EL (cell line): ENCODE measurements at places on chromosomes 2 and 18.

DNA sequence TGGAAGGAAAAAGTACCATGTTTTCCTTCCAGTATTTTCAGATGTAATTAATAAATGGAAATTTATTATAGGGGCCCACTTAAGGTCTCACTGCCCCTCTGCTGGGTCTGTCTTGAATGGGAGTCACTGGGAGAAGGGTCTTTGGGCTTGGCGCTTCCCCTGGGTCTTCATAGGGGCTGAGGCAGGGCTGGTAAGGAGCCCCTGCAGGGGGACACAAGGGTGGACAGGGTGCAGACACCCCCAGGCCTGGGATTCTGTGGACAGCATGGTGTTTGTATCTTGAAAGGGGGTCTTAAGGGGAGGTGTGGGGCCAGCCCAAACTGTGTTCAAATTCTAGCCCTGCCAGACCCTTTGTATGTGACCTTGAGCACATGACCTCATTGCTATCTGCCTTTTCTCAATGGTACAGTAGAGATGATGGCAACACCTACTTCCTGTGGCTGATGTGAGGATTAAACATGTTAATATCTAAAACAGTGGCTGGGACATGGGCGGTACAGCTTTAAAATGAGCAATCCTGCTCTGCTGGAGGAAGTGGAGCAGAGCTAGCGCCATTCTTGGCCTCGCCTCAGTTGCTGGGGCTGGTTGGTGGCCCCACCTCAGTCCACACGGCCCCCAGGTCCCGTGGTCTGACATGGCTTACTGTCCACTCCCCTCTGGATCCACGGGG is 71.6 kb downstream of the GNAL start:
- no peak for DNase-seq

GRCh38 chr2:33371304-33372090 is 105.0 kb upstream of the RASGRP3 start:
- DNase-seq = no peak

GRCh38 chr18:22822841-22823508 is 110.2 kb upstream of the RBBP8 start:
- DNase-seq = no peak

DNA sequence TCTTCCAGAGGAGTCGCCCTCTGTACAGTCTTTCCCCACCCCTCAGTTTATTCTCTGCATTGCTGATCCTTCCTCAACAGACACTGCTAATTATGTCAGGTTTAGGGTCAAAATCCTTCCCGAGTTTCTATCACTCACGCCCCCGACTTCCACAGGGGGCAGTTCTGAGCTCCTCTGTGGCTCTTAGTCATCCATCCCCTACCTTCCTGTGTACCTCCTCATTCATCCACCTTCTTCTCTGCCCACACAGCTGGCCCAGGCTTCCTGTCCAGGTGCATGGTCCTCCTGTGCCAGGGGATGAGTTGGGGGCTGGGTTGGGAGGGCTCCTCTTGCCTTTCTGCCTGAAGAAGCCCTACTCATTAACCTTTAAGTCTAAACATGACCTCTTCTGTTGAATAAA is 202.9 kb downstream of the ARL4C start:
- no peak for DNase-seq

DNA sequence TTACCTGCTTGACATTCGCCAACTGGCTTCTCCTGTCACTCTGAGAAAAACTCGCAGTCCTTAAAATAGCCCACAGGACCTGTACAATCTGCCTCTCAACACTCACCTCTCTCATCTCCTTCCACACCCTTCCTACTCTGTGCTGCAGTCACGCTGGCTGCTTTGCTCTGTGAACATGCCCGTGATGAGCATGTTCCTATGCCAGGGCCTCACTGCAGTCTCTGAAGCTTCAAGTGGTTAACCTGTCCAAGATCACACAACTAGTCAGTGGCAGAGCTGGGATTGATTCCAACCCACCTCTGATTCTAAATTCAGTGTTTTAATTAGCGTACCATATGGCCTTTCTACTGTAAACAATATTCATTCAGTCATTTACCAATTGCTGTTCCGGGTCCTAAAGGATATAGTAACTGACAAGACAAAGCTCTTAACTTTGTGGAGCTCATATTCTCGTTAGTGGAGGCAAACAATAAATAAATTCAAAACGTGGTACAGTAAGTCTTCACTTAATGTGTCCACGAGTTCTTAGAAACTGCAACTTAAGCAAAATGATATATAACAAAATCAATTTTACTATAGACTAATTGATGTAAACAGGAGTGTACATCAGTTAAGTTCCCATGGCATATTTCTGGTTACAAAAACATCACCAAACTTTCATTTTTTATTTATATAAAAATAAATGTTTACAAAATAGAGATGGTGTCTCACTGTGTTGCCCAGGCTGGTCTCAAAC is 38.9 kb upstream of the FBXO11 start:
- DNase-seq = no peak

GRCh38 chr2:31429759-31430438 is 15.4 kb upstream of the XDH start:
- no peak for DNase-seq

GRCh38 chr18:54717673-54718407 is 110.4 kb upstream of the RAB27B start:
- DNase-seq = no peak

- peak; percentile 92 for DNase-seq
Measured at GRCh38 chr18:68438983-68439382, 275.9 kb downstream of the TMX3 start.

GRCh38 chr2:79993144-79993543 is 311.4 kb downstream of the LRRTM1 start:
- peak; percentile 74 for DNase-seq

GRCh38 chr2:120210270-120210693 is 12.9 kb downstream of the TMEM185B start:
- no peak for DNase-seq

GRCh38 chr2:135125940-135126339 is 73.8 kb downstream of the RAB3GAP1 start:
- no peak for DNase-seq

DNA sequence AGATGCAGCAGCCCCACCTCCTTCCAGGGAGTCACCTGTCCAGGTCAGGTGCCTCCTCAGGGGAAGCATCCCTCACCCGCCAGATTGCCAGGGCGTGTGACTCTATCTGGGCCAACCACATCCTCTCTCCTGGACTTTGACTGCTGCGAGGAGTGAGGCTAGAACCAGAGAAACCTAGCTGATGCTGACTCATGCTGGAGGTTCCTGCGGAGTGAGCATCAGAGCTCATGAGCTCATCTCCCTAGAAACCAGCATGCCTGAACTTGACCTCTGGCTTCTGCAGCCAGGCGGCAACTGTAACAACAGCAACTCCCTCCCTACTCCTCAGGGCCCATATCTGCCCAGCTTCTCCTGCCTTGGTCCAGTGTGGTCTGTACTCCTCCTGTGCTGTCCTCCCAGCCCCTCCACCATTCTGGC is 28.3 kb upstream of the NT5DC4 start:
- DNase-seq = peak; percentile 97

DNA sequence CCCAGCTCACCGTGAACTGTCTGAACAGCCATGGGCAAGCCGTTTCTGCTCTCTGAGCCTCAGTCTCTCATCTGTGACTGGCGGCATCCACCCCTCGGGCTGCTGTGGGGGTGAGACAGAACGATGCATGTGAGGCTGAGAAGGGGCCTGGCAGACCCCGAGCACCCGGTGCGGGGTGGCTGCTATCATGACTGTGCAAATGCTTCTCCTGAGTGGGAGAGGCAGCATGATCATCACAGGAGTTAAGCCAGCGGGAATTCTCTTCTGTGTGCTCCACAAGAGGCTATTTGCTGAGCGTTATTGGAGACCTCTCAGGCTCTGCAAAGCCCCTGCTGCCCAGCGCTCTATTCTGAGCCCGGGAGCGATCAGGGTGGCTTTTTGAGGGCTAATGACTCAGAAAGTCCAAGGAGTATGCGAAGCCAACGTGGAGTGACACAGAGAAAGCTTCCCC is 45.8 kb upstream of the ID2 start:
- no peak for DNase-seq

DNA sequence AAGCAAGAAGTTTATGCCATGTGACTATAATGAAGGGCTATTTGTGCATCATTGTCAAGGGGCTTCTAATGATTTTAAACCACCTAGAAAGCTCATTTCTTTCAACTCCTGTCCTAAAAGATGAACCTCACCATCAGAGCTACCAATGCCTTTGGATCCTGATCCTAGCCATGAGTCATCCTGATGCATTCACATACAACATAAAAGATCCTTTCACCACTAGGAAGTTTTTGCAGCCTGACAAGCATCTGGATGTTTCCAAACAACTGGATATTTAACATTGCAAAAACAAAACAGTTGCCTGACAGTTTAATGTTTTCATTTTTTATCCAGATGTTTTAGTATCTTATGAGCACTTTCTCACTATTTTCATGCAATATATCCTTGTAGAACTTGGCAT is 425.3 kb downstream of the MBD2 start:
- no peak for DNase-seq

- no peak for DNase-seq
Measured at GRCh38 chr2:241953324-241953928, 83.9 kb downstream of the RTP5 start.

- no peak for DNase-seq
Measured at GRCh38 chr18:8627540-8627939, 18.3 kb downstream of the RAB12 start.

DNA sequence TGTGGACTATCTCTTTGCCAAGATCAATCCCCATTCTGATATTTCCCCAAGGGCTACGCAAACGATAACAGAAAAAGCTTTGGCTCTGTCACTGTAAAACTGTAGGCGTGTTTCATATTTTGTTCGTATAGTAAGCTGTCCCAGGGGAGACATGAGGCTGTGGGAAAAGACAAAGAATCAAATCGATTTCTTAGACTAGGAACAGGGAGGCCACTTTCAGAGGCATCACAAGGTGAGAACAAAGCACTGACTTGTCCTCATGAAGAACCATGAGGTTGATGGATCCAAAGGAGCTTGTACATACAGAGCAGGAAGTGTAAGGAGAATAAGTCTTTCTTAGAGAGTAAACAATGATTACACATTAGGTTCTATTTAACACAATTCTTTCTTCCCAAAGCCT is 255.7 kb downstream of the HNMT start:
- no peak for DNase-seq

DNA sequence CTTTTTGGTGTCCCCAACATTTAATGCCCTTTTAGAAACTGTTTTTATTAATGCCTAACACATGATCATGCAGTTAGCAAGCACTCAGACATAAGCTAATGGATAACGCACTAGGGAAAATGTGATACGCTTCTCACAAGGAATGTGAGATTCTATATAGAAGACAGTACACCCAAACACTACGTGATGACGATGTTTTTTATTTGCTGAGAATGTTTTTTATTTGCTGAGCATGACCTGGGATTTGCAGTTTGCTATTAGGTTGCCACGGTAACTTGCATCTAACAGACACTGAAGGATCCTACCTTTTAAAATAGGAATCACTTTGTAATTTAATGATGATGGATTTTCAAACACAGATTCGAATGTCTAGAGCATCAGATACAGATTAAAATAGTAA is 4.9 kb downstream of the SMC6 start:
- no peak for DNase-seq

DNA sequence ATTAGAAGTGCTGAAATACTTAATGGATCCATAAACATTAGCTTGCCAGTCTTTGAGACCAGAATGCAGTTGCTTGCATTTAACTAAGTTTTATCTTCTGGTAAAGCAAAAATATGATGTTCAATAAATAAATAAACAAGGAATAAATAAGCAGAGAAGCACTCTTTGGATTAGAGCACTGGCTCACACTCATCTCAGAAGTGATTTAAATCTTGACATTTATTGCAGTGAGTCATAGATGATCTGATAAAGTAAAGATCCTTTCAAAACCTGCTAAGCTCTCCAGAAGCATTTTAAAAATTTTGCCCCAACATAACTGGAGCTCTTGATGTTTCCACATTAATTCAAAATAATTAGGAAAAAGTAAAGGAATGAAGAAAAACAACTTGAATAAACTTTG is 66.8 kb downstream of the KYNU start:
- DNase-seq = peak; percentile 56

DNA sequence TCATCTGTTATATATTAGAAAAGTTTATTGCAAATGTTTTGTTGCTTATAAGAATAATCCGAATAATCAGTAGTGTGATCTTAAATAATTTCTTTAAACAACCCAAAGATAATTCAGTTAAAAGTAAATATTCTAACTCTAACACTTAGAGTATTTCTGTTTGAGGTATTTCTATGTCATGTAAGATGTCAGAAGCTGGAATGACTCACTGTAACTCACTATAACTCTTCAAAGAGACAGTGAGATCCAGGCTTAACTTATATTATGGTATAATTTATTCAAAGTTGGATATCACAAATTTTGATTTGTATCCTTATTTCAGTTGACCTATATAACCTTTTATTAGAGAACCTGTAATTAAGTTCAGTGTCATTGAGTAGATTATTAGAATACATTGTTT is 6.9 kb downstream of the MBD5 start:
- DNase-seq = no peak

DNA sequence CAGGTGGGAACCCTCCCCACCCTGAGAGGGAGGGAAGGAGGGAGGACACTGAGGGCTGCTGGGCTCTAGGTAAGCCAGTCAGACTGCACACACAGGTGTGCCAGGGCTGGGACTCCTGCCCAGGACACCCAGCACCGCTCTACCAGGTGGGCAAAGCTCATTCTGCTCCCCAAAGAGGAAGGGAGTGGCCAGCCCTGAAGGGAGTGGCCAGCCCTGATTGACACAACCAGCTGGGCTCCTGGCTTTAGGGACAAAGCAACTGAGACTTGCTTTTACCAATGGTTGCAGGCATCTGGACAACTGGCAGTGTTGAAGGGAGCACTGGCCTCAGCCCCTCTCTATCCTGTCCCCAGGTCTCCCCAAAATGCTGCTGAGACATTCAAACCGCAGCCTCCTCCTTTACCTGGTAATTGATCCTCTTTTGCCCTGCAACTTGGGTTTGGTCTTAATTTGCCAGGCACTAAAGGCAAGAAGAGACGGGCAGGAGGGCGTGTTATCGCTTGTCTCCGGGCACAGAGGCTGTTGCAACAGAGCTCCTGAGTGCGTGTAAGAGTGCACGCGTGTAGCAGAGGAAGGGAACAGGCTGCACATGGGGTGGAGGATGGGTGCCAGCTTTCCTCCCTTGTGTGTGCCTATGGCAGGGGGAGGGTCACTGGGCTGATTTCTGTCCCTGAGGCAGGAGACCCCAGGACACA is 14.5 kb upstream of the FOSL2 start:
- no peak for DNase-seq

- no peak for DNase-seq
Measured at GRCh38 chr18:46627136-46627535, 29.9 kb downstream of the LOXHD1 start.

DNA sequence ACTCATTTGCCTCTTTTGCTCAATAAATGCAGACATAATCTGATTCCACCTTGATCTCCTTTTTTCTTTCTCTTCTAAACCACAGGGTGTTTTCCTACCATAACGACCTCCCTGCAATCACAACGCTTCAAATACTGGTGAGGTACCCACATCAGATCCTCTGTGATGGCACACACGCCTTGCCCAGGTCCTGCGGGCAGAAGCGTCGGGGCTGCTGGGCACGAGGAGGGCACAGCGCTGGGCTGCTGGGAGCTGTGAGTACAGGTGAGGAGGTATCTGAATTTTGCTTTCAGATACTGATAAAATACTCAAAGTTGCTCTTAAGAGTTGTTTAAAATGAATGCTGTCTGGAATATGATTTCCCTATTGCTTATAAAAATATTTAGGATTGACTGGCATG is 186.1 kb upstream of the PXDN start:
- DNase-seq = no peak

GRCh38 chr18:45060102-45060501 is 379.4 kb downstream of the SETBP1 start:
- no peak for DNase-seq

- DNase-seq = peak; percentile 55
Measured at GRCh38 chr2:10412380-10412779, 35.7 kb downstream of the ODC1 start.
